ENCODE measurements at places on chromosomes 1 and 21. TPM values are rescaled to one million over a fixed set of nuclear protein-coding genes. Genes with fewer than 3 reads are reported as not detected.
A peak's percentile ranks its signal among the peaks of the same experiment; 100 is the strongest.

DNA sequence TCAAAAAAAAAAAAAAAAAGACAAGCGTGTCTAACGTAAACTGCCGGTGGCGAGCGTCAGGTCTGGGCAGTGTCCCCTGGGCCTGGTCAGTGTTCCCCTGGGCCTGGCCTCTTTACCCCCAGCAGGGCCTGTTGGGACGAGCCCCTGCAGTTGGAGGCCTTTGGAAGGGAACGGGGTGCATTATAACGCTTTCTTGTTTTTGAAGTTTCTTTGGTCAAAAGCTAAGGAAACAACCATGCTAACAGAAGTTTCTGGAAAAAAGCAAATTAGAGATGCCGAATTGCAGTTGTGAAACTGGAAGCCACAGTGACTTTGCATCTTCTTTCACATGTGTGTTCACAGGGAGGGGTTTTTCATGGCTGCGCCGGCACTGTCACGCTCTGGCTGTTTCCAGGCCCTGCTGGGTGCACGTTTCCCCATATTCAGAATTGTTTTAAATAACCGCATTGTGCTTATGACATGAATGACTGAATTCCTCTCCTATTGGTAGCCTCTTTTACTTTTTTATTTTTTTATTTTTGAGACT, 16.0 kb downstream of the RRP1 start:
- H3K4me3 ChIP-seq, result no peak overlapping the region
- no peaks in the 10 kb centered on the region for H3K4me1 ChIP-seq
- H3K27me3 ChIP-seq, result no peaks in the 10 kb centered on the region
- peak overlapping the region; percentile 40 for H3K27ac ChIP-seq
- peaks cover 10% of the 10 kb centered on the region for H3K36me3 ChIP-seq

GRCh38 chr1:176854758-176855745, 309.5 kb downstream of the ASTN1 start:
- H3K4me3 ChIP-seq, result no peak overlapping the region
- H3K27ac ChIP-seq, result no peak overlapping the region

GRCh38 chr1:97258597-97258996, 537.0 kb downstream of the PTBP2 start:
- DNase-seq, result no peak
- no peaks in the 10 kb centered on the region for H3K27me3 ChIP-seq
- H3K4me1 ChIP-seq, result no peaks in the 10 kb centered on the region
- no peak overlapping the region for H3K4me3 ChIP-seq
- no peaks in the 10 kb centered on the region for H3K36me3 ChIP-seq

GRCh38 chr1:32200226-32201010, at the start of gene CCDC28B:
Gene CCDC28B, plus strand, starts transcription at chr1:32200595. Its CDS starts 1,341 bp downstream, at chr1:32201936.
- H3K4me3 ChIP-seq, result peak within 1 kb of the TSS; percentile 61
- peaks cover 11% of the 10 kb centered on the region for H3K36me3 ChIP-seq
- no peaks in the 10 kb centered on the region for H3K27me3 ChIP-seq
- peak within 1 kb of the TSS; percentile 84 for H3K27ac ChIP-seq

GRCh38 chr1:170284512-170284911, 138.8 kb downstream of the NTMT2 start:
- H3K27ac ChIP-seq, result no peak overlapping the region
- H3K36me3 ChIP-seq, result no peaks in the 10 kb centered on the region
- no peaks in the 10 kb centered on the region for H3K27me3 ChIP-seq
- no peaks in the 10 kb centered on the region for H3K4me1 ChIP-seq
- H3K4me3 ChIP-seq, result no peak overlapping the region

DNA sequence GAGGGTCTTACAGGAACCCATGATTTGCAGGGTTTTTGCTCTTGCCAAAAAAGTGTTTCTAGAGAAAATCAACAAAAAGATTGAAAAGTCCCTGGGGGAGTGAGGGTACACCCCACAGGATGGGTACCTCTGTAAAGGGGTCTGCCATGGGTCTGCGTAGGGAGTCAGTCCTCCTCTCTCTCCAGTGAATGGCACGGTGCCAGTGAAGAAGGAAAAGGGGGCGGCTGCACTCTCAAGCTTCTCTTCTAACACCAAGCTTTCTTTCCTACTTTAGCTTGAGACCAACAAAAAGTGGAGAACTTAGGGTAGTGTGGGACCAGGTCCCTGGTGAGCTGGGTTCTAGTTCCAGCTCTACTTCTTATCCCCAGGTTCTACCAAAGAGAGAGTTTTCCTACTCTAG, 87.4 kb downstream of the GLUL start:
- peak overlapping the region; percentile 19 for H3K27ac ChIP-seq
- H3K4me3 ChIP-seq, result no peak overlapping the region
- no peaks in the 10 kb centered on the region for H3K27me3 ChIP-seq
- peaks cover 26% of the 10 kb centered on the region for H3K4me1 ChIP-seq
- H3K36me3 ChIP-seq, result no peaks in the 10 kb centered on the region

GRCh38 chr1:214205053-214205452, 75.9 kb upstream of the SMYD2 start:
- no peak overlapping the region for H3K4me3 ChIP-seq
- H3K27ac ChIP-seq, result no peak overlapping the region
- no peak for DNase-seq
- no peaks in the 10 kb centered on the region for H3K36me3 ChIP-seq

DNA sequence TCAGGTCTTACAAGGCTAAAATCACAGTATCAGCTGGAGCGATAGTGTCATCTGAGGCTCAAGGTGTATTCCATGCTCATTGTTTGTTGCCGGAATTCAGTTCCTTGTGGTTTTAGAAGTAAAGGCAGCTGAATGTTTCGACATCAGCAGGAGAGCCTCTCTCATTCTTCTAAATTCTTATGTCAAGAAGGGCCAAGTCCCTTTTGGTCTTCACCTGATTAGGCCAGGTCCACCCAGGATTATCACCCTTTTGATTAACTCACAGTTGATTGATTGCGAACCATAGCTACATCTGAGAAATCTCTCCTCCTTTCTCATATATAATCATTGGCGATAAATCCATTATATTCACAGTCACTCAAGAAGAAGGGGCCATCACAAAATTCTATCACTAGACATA, 806.7 kb upstream of the PRMT6 start:
- no peaks in the 10 kb centered on the region for H3K36me3 ChIP-seq
- H3K27me3 ChIP-seq, result no peaks in the 10 kb centered on the region
- H3K4me3 ChIP-seq, result no peak overlapping the region
- H3K4me1 ChIP-seq, result no peaks in the 10 kb centered on the region

- no peak overlapping the region for H3K27ac ChIP-seq
- H3K4me3 ChIP-seq, result no peak overlapping the region
- H3K36me3 ChIP-seq, result no peaks in the 10 kb centered on the region
- no peaks in the 10 kb centered on the region for H3K27me3 ChIP-seq
- DNase-seq, result no peak
- H3K4me1 ChIP-seq, result no peaks in the 10 kb centered on the region
Measured at GRCh38 chr1:83554174-83554573, 444.8 kb downstream of the TTLL7 start.

GRCh38 chr1:60903591-60903990, 178.8 kb upstream of the NFIA start:
- H3K27ac ChIP-seq, result no peak overlapping the region
- no peak for DNase-seq
- H3K4me1 ChIP-seq, result no peaks in the 10 kb centered on the region
- no peaks in the 10 kb centered on the region for H3K36me3 ChIP-seq
- no peaks in the 10 kb centered on the region for H3K27me3 ChIP-seq

DNA sequence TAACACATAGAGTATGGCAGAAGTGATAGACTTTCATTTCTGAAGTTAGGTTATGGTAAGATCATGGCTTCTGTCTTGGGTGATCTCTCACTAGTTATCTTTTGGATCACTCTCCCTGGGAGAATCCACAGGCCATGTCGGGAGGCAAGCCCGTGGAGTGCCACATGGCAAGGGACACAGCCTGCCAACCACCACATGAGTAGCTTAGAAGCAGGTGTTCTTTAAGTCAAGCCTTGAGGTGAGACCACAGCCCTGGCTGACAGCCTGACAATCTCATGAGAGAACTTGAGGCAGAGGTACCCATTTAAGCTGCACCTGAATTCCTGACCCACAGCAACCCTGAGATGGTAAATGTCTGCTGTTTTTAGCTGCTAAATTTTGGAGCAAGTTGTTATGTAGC, 130.4 kb downstream of the KCNN3 start:
- H3K36me3 ChIP-seq, result no peaks in the 10 kb centered on the region
- no peak overlapping the region for H3K4me3 ChIP-seq
- DNase-seq, result no peak
- no peaks in the 10 kb centered on the region for H3K4me1 ChIP-seq
- no peak overlapping the region for H3K27ac ChIP-seq

DNA sequence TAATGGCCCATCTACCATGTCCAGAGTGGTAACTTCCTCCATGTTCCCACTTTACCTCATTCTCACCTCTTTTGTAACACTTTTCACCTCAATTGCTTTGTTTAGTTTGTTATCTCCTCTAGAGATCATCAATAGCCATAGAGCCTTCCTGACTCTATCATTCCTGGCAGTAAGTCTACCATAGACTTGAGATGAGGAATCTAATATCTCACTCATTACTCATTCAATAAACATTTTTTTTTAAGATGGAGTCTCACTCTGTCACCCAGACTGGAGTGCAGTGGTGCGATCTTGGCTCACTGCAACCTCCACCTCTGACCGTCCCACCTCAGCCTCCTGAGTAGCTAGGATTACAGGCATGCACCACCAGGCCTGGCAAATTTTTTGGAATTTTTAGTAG, 7.1 kb downstream of the NMNAT2 start:
- no peak overlapping the region for H3K4me3 ChIP-seq
- no peak overlapping the region for H3K27ac ChIP-seq
- no peaks in the 10 kb centered on the region for H3K36me3 ChIP-seq
- no peaks in the 10 kb centered on the region for H3K4me1 ChIP-seq
- H3K27me3 ChIP-seq, result peaks cover 14% of the 10 kb centered on the region

- H3K27me3 ChIP-seq, result no peaks in the 10 kb centered on the region
- no peak overlapping the region for H3K4me3 ChIP-seq
- DNase-seq, result no peak
- H3K36me3 ChIP-seq, result no peaks in the 10 kb centered on the region
Measured at GRCh38 chr1:42260376-42261070, 74.5 kb downstream of the FOXJ3 start.

DNA sequence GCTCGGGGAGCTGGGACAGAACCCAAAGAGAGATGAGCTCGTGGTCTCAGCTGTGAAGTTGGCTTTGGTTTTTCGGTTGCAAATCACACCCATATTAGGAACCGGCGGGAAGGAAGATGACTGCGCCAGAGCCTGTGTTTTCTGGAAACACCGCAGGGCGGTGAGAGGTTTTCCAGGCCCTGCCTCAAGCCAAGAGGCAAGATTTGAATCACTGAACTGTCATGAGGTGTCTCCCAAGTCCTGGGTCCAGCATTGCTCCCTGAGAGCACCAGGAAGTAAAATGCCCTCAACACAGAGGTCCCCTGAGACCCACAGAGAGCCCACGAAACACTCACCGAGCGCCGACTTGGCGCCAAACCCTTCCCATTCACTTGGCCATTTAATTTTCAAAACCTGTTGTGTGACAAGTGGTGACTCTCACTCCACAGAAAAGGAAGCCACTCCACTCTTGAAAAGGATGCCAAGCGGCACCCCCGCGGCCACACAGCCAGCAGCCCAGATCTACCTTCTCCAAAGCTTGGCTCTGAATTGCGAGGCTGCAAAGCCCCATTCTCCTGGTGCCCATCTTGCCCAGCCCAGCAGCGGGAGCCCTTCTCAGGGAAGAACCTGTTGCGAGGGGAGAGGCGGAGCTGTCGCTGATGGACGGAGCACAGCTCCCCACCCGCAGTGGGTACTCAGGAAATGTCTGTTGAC, 99.0 kb upstream of the RUNX3 start:
- H3K4me1 ChIP-seq, result no peaks in the 10 kb centered on the region
- H3K36me3 ChIP-seq, result no peaks in the 10 kb centered on the region
- H3K27ac ChIP-seq, result peak overlapping the region; percentile 34
- no peaks in the 10 kb centered on the region for H3K27me3 ChIP-seq
- DNase-seq, result peak; percentile 23

DNA sequence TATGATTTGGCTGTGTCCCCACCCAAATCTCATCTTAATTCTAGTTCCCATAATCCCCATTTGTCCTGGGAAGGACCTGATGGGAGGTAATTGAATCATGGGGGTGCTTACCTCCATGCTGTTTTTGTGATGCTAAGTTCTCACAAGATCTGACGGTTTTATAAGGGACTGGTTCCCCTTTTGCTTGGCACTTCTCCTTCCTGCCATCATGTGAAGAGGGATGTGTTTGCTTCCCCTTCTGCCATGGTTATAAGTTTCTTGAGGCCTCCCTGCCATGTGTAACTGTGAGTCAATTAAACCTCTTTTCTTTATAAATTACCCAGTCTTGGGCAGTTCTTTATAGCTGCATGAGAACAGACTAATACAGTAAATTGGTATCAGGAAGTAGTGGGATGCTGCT, 114.1 kb downstream of the ZNF648 start:
- no peak overlapping the region for H3K4me3 ChIP-seq
- H3K27ac ChIP-seq, result no peak overlapping the region
- no peaks in the 10 kb centered on the region for H3K27me3 ChIP-seq

DNA sequence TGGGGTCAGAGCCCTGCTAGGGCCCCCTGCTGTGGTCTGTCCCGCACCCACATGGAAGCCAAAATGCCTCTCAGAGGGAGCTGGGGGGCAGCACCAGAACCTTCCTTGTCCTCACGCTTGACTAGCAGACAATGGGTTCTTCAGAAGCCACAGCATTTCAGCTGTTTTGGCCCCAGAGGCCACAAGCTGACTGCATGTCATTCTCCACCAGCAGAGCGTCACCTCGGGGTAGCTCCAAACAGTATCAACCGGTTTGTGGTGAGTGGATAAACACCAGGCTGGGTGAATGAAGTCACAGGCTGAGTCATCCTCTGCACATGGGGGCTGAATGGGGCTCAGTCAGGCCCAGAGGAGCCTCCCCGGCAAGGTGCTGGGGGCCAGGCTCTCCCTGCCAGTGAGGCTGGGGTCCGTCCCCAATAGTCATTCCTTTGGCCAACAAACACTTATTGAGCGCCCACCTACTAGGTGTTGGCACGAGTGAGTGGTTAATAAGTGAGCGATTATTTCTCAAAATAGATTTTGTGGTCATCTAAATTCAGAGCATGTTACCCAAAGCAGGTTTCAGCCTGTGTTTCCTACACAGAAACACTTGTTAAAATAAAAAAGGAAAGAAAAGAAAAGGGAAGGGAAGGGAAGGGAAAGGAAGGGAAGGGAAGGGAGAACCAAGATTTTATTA, 9.1 kb downstream of the OLIG1 start:
- no peak for DNase-seq
- no peaks in the 10 kb centered on the region for H3K4me1 ChIP-seq
- H3K27me3 ChIP-seq, result peaks cover 35% of the 10 kb centered on the region
- H3K4me3 ChIP-seq, result no peak overlapping the region

- H3K27me3 ChIP-seq, result no peaks in the 10 kb centered on the region
- peak; percentile 94 for DNase-seq
- H3K27ac ChIP-seq, result peak within 1 kb of the TSS; percentile 81
- H3K4me1 ChIP-seq, result peaks cover 52% of the 10 kb centered on the region
- H3K36me3 ChIP-seq, result no peaks in the 10 kb centered on the region
Measured at GRCh38 chr1:109763646-109764415, at the start of gene EPS8L3. Gene EPS8L3, minus strand, starts transcription at chr1:109763923. Its CDS starts 2,174 bp downstream, at chr1:109761749.

DNA sequence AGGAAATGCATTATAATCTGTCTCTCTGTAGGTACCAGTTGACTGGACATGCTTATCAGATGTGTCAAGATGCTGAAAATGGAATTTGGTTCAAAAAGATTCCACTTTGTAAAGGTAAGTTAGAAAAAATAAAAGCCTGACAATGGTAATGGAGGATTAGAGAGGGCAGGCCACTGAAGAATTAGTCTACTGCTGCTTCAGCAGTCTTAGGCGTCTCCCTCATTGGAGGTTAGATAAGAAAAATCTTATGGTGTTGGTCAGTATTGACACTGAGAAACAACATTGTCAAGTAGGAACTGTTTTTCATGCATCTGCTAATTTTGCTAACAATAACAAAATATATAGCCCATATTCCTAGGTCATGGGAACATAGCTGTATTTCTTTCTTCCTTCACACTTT, 20.1 kb downstream of the CR2 start:
- H3K4me1 ChIP-seq, result no peaks in the 10 kb centered on the region
- no peak overlapping the region for H3K4me3 ChIP-seq
- no peak for DNase-seq
- H3K36me3 ChIP-seq, result no peaks in the 10 kb centered on the region

The PIGC gene
- 26.4 TPM for total RNA-seq

The TMEM82 gene
- total RNA-seq, result 1.8 TPM

The PDE9A gene
- total RNA-seq, result 673 TPM

The ERRFI1 gene
- 10.0 TPM for total RNA-seq

The TSPEAR gene
- total RNA-seq, result not detected

The RO60 gene
- total RNA-seq, result 67.2 TPM

The LACTBL1 gene
- not detected for total RNA-seq
